A549 (cell line): ENCODE measurements at places on chromosomes 3 and 15. TPM values are rescaled to one million over a fixed set of nuclear protein-coding genes. Genes with fewer than 3 reads are reported as not detected.

Gene ZBBX
- not detected in 3 replicates for polyA plus RNA-seq

Gene CPA3
- polyA plus RNA-seq = not detected in 3 replicates

Gene GOLGA6D
- polyA plus RNA-seq = 0.04 to 0.05 TPM in 2 of 3 replicates, not detected in the other

Gene HRG
- polyA plus RNA-seq = not detected in 3 replicates

Gene BCL2A1
- 14.0 to 31.3 TPM (median 19.6 TPM) in 3 replicates for polyA plus RNA-seq

Gene MB21D2
- 4.8 to 5.5 TPM (median 5.4 TPM) in 3 replicates for polyA plus RNA-seq

Gene LDHAL6B
- polyA plus RNA-seq = not detected in 3 replicates

Gene EHHADH
- polyA plus RNA-seq = 5.4 to 7.1 TPM (median 5.7 TPM) in 3 replicates

Gene TMEM207
- polyA plus RNA-seq = not detected in 3 replicates

Gene CMTM8
- polyA plus RNA-seq = 8.2 to 9.0 TPM (median 8.4 TPM) in 3 replicates

Gene CYP1A2
- polyA plus RNA-seq = not detected in 3 replicates

Gene LRRIQ4
- not detected in 3 replicates for polyA plus RNA-seq

Gene DZIP1L
- polyA plus RNA-seq = 5.2 to 7.0 TPM (median 6.9 TPM) in 3 replicates

Gene RAB8B
- 19.5 to 22.2 TPM (median 21.5 TPM) in 3 replicates for polyA plus RNA-seq

Gene SUSD5
- polyA plus RNA-seq = 1.7 to 2.0 TPM (median 2.0 TPM) in 3 replicates

Gene PLA2G4B
- 2.2 to 2.7 TPM (median 2.2 TPM) in 3 replicates for polyA plus RNA-seq

Gene C2CD4B
- 0.29 to 0.63 TPM (median 0.45 TPM) in 3 replicates for polyA plus RNA-seq

Gene FGF7
- polyA plus RNA-seq = not detected in 3 replicates

Gene TLR9
- polyA plus RNA-seq = not detected in 3 replicates

Gene ARRDC4
- 0.15 to 0.20 TPM (median 0.19 TPM) in 3 replicates for polyA plus RNA-seq

Gene DNAH12
- 0.05 to 0.13 TPM (median 0.05 TPM) in 3 replicates for polyA plus RNA-seq

Gene NR1I2
- polyA plus RNA-seq = 0.05 TPM in 1 of 3 replicates, not detected in the others

Gene ANKUB1
- not detected in 3 replicates for polyA plus RNA-seq

Gene OR5H1
- polyA plus RNA-seq = not detected in 3 replicates

Gene ONECUT1
- polyA plus RNA-seq = 0.36 to 0.42 TPM (median 0.37 TPM) in 3 replicates

Gene GOLGA6L10
- polyA plus RNA-seq = 0.62 to 1.1 TPM (median 0.98 TPM) in 3 replicates

Gene PYGO1
- polyA plus RNA-seq = 6.1 to 6.6 TPM (median 6.3 TPM) in 3 replicates

Gene CLEC3B
- polyA plus RNA-seq = not detected in 3 replicates

Gene SERF2
- polyA plus RNA-seq = 569 to 597 TPM (median 576 TPM) in 3 replicates

Gene SEMA7A
- polyA plus RNA-seq = 1.2 to 1.7 TPM (median 1.7 TPM) in 3 replicates

Gene MESP2
- polyA plus RNA-seq = 0.50 to 0.57 TPM (median 0.53 TPM) in 3 replicates

Gene SAMD7
- not detected in 3 replicates for polyA plus RNA-seq

Gene CCDC33
- polyA plus RNA-seq = 9.2 to 11.9 TPM (median 10.4 TPM) in 3 replicates

Gene ZNF774
- polyA plus RNA-seq = 0.94 to 1.3 TPM (median 1.2 TPM) in 3 replicates
